NCI-H774 (cell line): ENCODE measurements at places on chromosomes 5 and 9.

GRCh38 chr5:117792476-117792875 lies 1195.9 kb downstream of the DTWD2 start:
- no peak for DNase-seq

- DNase-seq: no peak
Observed at GRCh38 chr5:124718380-124718789, 28.1 kb downstream of the ZNF608 start.

GRCh38 chr5:11611011-11611410 lies 293.2 kb downstream of the CTNND2 start:
- no peak for DNase-seq

DNA sequence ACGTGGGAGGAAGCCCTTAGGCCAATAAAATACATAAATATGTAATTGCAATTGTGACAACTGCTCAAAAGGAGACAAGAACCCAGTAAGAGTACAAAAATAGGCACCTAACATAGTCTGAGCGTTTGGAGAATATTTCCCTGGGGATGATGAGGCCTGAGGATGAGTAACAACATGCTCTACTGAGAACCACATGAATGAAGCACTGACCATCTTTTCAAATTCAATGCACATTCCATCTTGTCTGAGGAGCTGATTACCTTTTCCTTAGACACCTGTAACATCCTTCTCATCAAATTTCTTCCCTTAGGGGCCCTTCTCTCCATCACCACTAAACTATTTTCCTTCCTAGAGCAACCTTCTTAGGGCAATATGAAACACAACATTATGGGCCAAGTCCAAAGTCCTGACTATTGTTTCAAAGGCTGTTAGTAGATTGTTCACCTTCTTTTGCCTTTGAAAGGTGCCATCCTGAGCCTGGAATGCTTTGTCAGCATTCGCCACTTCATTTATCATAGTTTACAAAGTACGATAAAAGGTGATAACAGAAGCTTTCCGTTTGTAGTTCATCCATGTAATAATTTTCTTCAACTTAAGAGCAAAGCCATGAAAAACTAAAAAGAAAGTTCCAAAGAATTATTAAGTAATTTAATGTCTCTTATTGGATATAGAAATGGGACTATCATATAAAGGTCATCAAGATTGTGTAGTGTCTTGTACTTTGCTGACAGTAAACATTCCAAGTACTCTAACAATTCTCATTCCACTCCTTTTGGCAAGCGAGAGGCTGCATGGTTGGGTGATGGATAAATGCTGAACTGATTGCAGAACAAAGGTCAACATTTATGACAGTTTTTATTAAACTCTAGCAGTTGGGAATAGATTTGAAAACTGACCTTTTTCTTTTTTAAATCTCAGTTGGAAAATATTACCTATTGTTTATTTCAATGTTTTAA lies 471.3 kb downstream of the PDE4D start:
- DNase-seq: no peak

- DNase-seq: no peak
Observed at GRCh38 chr5:33981408-33982162, 2.9 kb downstream of the SLC45A2 start.

DNA sequence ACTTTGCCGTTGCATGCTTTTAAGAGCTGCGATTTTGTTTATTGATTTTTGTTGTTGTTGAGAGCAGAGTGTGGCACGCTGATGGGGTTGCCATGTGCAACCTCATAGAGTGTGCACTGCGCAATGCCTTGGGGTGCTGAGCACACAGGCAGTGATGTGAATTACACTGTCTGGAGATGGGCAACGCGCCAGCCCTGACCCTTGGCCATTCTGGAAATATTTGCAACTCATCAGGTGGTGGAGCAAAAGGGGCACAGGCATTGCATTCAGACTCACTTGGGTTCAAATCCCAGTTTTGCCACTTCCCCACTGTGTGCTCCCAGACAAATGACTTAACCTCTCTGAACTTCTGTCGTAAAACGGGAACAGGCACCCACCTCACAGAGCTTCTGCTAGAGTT lies 25.6 kb downstream of the DUSP1 start:
- DNase-seq: no peak

DNA sequence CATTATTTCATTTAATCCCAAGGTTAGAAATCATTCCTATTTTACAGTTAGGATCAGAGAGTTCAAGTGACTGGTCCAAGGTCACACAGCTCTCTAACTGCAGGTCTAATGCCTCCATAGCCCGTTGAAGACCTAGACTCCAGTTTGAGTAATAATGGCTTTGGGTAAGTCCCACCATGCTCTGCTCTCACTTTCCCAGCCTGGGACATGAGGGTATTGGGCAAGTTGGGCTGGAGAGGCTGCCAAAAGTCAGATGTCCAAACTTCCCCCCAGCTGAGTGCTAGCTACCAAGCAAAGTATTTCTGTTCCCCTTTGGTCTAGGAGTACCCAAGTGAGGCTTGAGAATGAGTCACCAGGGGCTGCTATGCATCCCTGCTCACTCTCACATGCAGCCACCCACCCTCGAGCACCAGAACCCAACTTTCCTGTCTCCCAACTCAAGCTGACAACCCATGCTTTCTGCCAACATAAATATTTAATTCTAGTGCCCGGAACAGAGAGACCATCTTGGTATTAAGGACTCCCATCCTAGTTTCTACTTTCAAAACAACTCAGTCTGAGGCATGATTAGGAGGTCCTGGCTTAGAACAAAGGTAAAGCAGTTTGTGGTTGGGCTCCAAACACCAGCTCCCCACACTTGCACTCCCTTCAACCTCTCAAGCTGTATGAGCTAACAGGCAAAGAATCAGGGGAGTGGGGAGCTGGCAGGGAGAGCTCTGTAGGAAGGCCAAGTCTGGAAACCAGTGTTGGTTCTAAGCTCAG lies 236.5 kb upstream of the TRIM32 start:
- DNase-seq: no peak

DNA sequence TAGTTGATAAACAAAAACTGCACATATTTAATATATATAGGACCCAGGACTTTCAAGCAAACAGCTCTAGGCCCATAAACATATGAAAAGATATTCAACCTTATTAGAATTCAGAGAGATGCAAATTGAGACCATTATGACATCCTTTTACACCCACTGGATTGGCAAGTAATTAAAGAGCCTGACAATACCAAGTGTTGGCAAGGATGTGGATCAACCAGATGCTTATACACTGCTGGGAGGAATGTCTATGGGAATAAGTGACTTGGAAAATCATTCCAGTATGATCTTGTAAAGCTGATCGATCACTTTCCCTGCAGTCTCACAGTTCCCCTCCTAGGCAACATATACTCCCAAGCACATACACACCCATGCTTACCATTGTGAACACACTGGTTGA lies 15.5 kb upstream of the TCOF1 start:
- no peak for DNase-seq

- no peak for DNase-seq
Observed at GRCh38 chr5:179780362-179780761, 13.4 kb upstream of the LTC4S start.

GRCh38 chr9:134321946-134322741 lies 4.1 kb upstream of the RXRA start:
- DNase-seq: no peak
